Epithelial cell of proximal tubule (primary cell): ENCODE measurements at places on chromosomes 16 and 17.

- no peak for DNase-seq
Measured at GRCh38 chr17:78173097-78173715, 4.8 kb downstream of the SYNGR2 start.

- DNase-seq, result no peak
Measured at GRCh38 chr17:74309902-74310301, 16.1 kb upstream of the KIF19 start.

- no peak for DNase-seq
Measured at GRCh38 chr17:8320990-8321389, 10.9 kb downstream of the ARHGEF15 start.

- DNase-seq, result no peak
Measured at GRCh38 chr16:9072806-9073341, 18.6 kb upstream of the HAPSTR1 start.

DNA sequence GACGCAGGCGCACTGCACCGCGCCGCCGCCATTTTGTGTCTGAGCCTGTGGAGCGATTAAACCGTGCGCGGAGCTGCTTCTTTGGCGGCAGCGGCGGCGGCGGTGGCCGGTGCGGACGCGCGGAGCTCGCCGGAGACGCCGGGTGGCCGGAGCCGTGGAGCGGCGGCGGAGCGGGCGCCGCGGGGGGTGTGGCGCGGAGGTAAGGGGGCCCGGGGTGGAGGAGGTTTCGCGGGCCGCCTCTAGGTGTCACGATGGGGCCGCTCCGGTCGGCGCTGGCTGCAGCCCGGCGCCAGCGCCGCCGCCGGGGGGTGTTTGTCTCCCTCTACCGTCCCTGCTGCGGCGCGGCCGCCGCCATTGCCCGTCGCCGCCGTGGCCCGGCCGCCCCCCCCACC, at the start of gene CTCF:
Gene CTCF (plus strand): TSS at position 1 of the 392 bp plus-strand sequence. CDS start 48,307 bp downstream, outside the sequence.
- no peak for DNase-seq
